ENCODE measurements at places on chromosomes 3 and 15.

DNA sequence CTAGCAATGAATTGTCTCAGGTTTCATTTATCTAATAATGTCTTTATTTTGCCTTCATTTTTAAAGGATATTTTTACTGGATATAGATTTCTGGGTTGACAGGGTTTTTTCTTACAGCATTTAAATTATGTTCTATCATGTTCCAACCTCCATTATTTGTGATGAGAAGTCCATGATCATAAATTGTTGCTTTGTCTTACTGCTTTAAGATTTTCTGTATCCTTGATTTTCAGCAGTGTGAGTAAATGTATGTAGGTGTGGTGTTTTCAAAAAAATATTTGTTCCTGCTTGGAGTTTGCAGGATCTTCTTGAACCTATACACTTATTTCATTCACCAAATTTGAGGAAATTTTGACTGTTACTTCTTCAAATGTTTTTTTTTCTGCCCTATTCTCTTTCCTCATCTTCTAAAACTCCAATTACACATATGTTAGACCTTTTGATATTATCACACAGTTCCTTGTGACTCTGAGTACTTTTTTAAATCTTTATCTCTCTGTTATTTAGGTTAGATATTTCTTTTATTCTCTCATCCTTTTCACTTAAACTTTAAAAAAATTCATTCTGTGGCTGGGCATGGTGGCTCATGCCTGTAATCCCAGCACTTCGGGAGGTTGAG, 43.7 kb upstream of the SELENOK start:
- no peak for DNase-seq

GRCh38 chr3:107450254-107450893, 72.4 kb upstream of the BBX start:
- DNase-seq, result no peak

GRCh38 chr15:82832601-82833361, 23.4 kb downstream of the WHAMM start:
- DNase-seq, result no peak

DNA sequence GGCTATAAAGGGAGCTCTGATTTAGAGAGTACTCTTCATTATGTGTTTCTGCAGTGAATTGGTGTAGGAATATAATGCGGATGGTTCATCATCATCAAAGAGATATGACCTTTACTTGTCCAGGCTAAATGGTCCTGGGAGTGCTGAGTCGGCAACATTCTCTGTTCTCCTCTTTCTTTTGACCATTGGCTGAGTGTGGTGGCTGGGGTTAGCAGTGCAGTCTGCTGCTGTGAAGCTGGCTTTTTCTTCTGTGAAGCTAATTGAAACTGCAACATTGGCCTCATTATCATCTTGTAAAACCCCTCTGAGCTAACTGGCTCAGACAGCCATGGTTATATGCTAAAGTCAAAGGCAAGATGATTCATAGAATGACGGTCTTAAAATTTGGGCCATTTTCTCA, 83.8 kb downstream of the THRB start:
- no peak for DNase-seq

Data from esophagus squamous epithelium (tissue), 5 donors.